ENCODE measurements at places on chromosomes 7 and 10.
A peak's percentile ranks its signal among the peaks of the same experiment; 100 is the strongest.

DNA sequence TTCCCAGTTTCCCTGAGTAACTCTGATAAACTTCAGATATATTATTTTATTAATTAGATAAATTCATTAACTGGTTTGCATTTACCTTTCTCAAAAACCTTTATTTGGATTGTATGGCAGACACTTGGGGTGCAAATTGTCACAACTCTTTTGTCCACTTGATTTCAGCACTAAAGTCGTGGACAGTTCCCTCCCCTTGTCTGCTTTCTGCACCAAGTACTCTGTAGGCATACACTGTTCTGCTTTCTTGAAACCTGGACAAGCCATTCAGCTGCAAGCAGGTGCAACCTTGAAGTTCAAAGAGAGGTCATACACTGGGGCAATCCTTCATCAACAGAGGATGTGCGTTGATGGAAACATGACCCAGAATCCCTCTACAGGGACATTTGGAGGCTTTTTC lies 162.9 kb downstream of the ARL5B start:
- DNase-seq = no peak

GRCh38 chr7:49091519-49091918 lies 167.2 kb downstream of the CDC14C start:
- DNase-seq = no peak

DNA sequence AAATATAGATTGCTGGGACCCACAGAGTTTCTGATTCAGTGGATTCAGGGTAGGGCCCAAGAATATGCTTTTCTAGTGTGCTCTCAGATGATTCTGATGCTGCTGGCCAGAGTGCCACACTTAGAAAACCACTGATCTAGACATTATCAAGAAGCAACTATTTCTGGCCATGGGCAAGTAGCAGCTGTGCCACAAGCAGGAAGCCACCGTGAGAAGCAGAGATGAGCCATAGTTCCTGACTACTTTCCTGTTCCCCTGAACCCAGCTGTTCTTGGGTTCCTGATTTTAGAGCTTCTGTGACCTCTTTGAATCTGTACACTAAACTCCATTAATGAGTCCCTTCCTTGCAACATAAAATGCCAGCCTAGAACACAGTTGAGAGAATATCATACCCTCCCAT lies 38.1 kb upstream of the PIK3AP1 start:
- DNase-seq = peak; percentile 22

DNA sequence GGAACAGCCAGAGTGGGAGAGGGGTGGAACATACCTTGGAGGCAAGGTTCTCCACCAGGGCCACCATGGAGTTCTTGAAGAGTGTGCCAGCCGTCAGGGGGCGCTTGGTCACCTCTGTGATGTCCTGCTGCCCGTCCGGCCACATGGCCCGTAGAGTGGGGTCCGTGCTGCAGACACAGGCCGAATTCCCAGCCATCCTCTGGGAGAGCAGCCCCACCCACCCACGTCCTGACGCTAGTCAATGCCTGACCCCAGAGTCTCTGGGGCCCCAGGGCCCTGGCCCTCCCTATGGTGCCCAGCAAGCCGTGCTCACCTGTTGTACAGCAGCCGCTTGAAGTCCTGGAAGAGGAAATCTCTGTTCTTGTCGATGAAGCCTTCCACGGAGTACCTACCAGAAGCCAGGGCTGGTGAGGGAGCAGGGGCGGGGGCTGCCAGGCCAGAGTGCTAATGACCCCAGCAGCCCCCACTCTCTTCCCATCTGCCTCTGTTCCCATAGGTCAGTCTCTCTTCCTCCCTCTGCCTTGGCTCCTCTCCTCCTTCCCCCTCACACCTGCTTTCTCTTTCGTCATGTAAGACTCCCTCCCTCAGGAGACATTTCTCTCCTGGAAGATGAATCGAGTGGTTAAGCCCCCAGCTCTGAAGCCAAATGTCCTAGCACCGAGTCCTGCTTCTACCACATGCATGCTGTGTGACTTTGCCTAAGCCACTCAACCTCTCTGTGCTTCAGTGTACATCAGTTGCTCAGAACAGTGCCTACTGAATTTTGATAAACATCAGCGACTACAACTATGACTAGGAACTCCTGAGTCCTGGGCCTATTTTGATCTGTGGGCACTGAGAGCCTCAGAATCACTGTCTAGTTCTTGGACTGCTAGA lies 11.0 kb downstream of the MYO1G start:
- no peak for DNase-seq

DNA sequence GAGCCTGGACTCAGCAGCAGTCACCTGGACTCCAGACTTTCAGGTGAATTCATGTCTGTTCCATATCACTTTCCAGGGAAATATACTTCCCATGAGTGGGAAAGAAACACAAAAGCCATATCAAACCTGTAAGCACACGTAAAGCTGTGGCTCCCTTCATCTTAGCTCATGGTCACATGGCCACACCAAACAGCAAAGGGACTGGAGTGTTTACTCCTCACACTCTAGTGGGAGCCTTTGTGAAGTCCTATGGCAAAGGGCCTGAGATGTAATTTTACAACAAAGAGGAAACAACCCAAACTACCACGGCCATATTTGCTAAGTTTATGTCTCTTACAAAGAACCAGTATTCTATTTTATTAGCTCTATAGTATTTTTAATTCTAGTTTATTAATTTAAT lies 16.3 kb downstream of the SFTPA1 start:
- no peak for DNase-seq
